ENCODE measurements at places on chromosomes 2 and 18. TPM values are rescaled to one million over a fixed set of nuclear protein-coding genes. Genes with fewer than 3 reads are reported as not detected.

GRCh38 chr2:155431004-155431507 is 732.6 kb downstream of the KCNJ3 start:
- H3K36me3 ChIP-seq: no peaks in the 10 kb centered on the region
- no peak overlapping the region for H3K4me3 ChIP-seq
- no peak for DNase-seq
- no peaks in the 10 kb centered on the region for H3K27me3 ChIP-seq

GRCh38 chr2:239268082-239268481 is 132.7 kb downstream of the HDAC4 start:
- H3K4me3 ChIP-seq: no peak overlapping the region
- H3K4me1 ChIP-seq: peaks cover 64% of the 10 kb centered on the region
- peak; percentile 64 for DNase-seq
- peak overlapping the region; percentile 83 for H3K27ac ChIP-seq

DNA sequence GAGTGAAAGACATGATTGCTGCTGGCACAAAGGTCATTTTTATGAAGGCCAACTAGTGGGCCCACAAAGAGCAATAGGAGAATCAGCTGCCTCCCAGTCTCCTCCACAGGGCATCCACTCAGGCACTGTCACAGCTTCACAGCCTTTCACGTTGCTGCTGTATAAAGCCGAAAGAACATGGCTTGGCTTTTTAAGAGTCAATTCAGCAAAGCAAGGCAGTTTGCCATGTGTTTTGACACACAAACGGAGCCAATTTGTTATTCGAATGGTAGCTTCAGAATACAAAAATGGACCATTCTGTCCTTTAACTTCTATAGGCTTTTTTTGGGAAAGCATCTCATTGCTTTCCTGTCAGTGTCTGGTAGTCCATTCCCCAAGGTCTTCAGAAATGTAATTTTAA is 283.4 kb upstream of the PARD3B start:
- H3K4me1 ChIP-seq: peaks cover 20% of the 10 kb centered on the region
- DNase-seq: no peak

- H3K36me3 ChIP-seq: no peaks in the 10 kb centered on the region
- no peaks in the 10 kb centered on the region for H3K27me3 ChIP-seq
- H3K4me1 ChIP-seq: no peaks in the 10 kb centered on the region
- no peak overlapping the region for H3K4me3 ChIP-seq
Observed at GRCh38 chr2:212426637-212427412, 111.8 kb downstream of the ERBB4 start.

DNA sequence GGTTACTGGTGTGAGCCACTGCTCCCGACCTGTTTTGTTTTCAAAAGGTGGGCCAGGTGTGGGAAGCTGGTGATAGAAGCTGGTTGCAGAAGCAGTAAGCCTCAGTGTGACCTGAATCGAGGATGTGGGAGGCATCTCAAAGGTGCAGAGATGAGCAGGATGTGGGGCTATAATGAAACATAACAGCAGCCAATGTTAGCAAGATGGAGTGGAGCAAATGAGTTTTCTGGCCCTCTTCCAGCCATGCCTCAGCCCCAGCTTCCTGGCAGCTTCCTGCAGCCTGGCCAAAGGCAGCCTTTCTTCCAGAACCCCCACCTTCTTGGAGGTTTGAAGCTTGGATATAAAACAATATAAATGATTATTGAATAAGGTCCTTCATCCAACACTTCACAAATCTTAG is 184.8 kb downstream of the NCK2 start:
- no peaks in the 10 kb centered on the region for H3K36me3 ChIP-seq
- no peak overlapping the region for H3K4me3 ChIP-seq
- peaks cover 22% of the 10 kb centered on the region for H3K4me1 ChIP-seq
- no peak overlapping the region for H3K27ac ChIP-seq

DNA sequence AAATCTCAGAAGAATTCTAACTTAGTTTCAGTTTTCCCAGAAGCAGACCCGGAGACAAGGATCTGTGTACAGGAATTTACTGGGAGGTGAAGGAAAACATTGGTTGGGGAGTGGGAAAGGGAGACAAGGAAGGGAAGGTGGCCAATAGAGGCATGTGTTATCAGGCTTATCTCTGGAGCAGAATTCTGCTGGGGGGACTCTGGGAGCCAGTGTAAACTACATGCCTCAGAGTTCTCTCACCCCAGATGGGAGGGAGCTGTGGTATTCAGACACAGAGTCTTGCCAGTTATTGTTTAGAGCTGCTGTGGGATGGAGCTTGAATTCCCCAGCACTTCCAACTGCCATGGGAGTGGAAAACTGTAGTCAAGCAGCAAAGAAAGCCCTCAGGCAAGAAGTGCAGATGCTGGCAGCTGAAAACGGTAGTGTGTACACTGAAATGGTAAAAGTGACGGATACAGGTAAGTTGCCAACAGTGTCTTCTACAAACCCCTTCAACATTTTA is 19.0 kb downstream of the DNPEP start:
- H3K27me3 ChIP-seq: no peaks in the 10 kb centered on the region
- peak overlapping the region; percentile 51 for H3K27ac ChIP-seq
- H3K4me1 ChIP-seq: no peaks in the 10 kb centered on the region
- H3K4me3 ChIP-seq: no peak overlapping the region
- H3K36me3 ChIP-seq: peaks cover 9% of the 10 kb centered on the region

- H3K27ac ChIP-seq: no peak overlapping the region
- peaks cover 37% of the 10 kb centered on the region for H3K27me3 ChIP-seq
- peaks cover 31% of the 10 kb centered on the region for H3K4me1 ChIP-seq
- peak overlapping the region; percentile 44 for H3K4me3 ChIP-seq
- no peak for DNase-seq
- no peaks in the 10 kb centered on the region for H3K36me3 ChIP-seq
Observed at GRCh38 chr18:32770666-32771168, 2.1 kb downstream of the KLHL14 start.

GRCh38 chr2:119809339-119810048 is 49.8 kb downstream of the PTPN4 start:
- H3K27ac ChIP-seq: no peak overlapping the region
- H3K4me1 ChIP-seq: peaks cover 28% of the 10 kb centered on the region
- no peak overlapping the region for H3K4me3 ChIP-seq
- DNase-seq: peak; percentile 66
- no peaks in the 10 kb centered on the region for H3K36me3 ChIP-seq

DNA sequence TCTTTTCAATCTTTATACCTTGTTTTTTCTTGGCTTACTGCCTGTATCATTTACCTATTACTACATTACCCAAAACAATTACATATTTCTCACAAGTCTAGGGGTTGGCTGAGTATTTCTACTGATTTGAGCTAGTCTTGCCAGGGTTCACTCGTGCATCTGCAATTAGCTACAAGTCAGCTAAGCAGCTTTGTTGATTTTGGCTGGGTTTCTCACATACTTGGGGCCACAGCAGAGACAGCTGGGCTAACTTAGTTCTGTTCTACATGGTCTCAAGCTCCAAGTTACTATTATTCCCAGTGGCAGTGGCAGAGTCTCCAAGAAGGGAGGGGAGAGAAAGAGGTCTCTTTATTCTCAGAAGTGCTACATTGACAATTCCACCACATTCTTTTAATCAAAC is 54.7 kb upstream of the SP5 start:
- H3K4me1 ChIP-seq: peaks cover 3% of the 10 kb centered on the region
- DNase-seq: peak; percentile 61
- no peak overlapping the region for H3K27ac ChIP-seq
- H3K36me3 ChIP-seq: no peaks in the 10 kb centered on the region
- H3K27me3 ChIP-seq: no peaks in the 10 kb centered on the region
- H3K4me3 ChIP-seq: no peak overlapping the region

Gene CHMP1B
- total RNA-seq: 17.9 TPM

Gene SNED1
- 36.8 TPM for total RNA-seq

Gene MCFD2
- total RNA-seq: 127 TPM
